ENCODE measurements at places on chromosomes 7 and 10. TPM values are rescaled to one million over a fixed set of nuclear protein-coding genes. Genes with fewer than 3 reads are reported as not detected.

GRCh38 chr10:50605269-50605950, 18.3 kb downstream of the SGMS1 start:
- DNase-seq: no peak
- H3K4me1 ChIP-seq: peaks cover 30% of the 10 kb centered on the region
- no peaks in the 10 kb centered on the region for H3K27me3 ChIP-seq
- H3K4me3 ChIP-seq: no peak overlapping the region

GRCh38 chr7:102814025-102814471, 65.2 kb downstream of the FAM185A start:
- H3K36me3 ChIP-seq: peaks cover 5% of the 10 kb centered on the region
- no peaks in the 10 kb centered on the region for H3K27me3 ChIP-seq
- no peak for DNase-seq
- no peak overlapping the region for H3K27ac ChIP-seq
- no peak overlapping the region for H3K4me3 ChIP-seq
- peaks cover 8% of the 10 kb centered on the region for H3K4me1 ChIP-seq

DNA sequence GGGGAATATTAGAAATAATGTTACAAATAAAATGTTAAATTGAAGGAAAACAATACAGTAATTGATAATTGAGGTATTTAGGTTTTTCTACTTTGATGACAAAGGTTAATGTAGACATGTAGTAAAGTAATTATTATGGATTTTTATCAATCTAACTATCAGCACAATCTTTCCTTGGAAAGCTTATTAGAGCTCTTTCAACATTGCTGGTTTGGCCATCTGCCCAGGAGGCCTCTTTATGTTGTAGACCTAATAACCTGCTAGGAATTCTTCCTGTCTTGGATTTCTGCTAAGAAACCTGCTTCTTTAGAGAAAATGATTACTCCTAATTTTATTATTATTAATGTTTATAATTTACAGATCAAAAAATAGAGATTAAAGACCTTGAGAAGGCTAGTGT, 78.9 kb downstream of the CHRM2 start:
- no peaks in the 10 kb centered on the region for H3K4me1 ChIP-seq
- DNase-seq: no peak
- no peaks in the 10 kb centered on the region for H3K36me3 ChIP-seq
- no peaks in the 10 kb centered on the region for H3K27me3 ChIP-seq
- H3K27ac ChIP-seq: no peak overlapping the region

DNA sequence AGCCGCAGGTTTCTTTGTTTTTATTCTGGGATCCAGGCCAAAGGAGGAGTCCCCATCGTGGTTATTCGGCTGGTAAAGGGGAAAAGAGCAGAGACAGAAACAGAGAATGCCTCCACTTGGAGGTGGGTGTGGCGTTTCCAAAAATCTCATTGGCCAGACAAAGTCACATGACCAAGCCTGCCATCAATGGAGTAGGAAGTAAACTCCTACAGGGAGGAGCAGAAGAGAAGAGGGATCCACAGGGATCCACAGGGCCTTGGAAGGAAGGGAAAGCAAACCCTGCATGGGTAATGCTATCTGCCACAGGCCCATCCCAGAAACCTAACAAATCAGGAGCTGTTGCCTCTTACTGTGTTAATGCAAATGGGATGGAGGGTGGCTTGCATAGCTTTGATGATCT, 425.7 kb upstream of the GALNT17 start:
- no peak overlapping the region for H3K4me3 ChIP-seq
- H3K4me1 ChIP-seq: no peaks in the 10 kb centered on the region
- DNase-seq: no peak
- H3K27me3 ChIP-seq: no peaks in the 10 kb centered on the region
- no peaks in the 10 kb centered on the region for H3K36me3 ChIP-seq

RPEL1 gene
- total RNA-seq: not detected

DNA sequence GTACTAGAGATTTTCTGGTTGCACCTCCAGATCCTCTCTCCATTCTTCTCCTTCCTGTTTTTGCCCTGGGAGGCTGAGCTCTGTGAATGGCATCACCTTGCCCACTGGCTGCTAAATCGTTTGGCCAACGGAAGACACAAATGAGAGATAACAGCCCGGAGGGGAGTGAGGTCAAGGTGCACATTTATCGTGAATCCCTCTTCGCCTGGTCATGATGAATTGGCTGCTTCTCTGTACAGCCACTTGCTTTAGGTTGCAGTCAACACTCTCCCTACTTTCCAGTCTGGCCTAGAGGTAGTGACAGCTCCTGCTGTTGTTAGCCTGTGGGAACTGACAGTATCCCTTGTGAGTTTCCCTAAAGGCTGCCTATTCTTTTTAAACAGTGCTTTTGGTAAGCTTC, 85.4 kb upstream of the CHCHD3 start:
- no peak for DNase-seq
- H3K4me1 ChIP-seq: no peaks in the 10 kb centered on the region

- peaks cover 26% of the 10 kb centered on the region for H3K4me1 ChIP-seq
- H3K36me3 ChIP-seq: no peaks in the 10 kb centered on the region
- peaks cover 3% of the 10 kb centered on the region for H3K27me3 ChIP-seq
- peak overlapping the region; percentile 22 for H3K27ac ChIP-seq
These were observed 5.1 kb downstream of the PRXL2A start for GRCh38 chr10:80413271-80413996.

DNA sequence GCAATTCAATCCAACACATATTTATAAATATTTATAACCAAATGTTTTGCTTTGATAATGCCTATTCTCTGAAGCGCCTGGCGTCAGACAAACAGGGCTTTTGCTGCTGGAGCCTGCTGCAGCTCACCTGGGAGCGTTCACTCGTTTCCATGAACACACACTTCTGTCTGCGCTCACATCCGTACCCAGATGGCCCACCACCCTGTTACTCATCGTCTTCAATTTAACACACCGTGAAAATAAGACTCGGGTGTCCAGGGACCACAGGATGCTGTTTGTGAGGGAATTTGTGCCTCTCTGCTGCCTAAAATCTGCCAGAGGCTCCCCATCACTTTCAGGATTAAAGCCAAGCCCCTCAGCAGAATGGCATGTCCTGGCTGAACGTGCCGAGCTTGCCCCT, 74.1 kb downstream of the SLIT1 start:
- peaks cover 22% of the 10 kb centered on the region for H3K27me3 ChIP-seq
- H3K27ac ChIP-seq: no peak overlapping the region
- no peaks in the 10 kb centered on the region for H3K4me1 ChIP-seq
- H3K36me3 ChIP-seq: no peaks in the 10 kb centered on the region
- no peak for DNase-seq

- no peaks in the 10 kb centered on the region for H3K4me1 ChIP-seq
- peaks cover 8% of the 10 kb centered on the region for H3K27me3 ChIP-seq
- no peak overlapping the region for H3K4me3 ChIP-seq
- H3K36me3 ChIP-seq: no peaks in the 10 kb centered on the region
- no peak for DNase-seq
- H3K27ac ChIP-seq: no peak overlapping the region
These were observed 9.5 kb downstream of the INHBA start for GRCh38 chr7:41693150-41693997.

SEMA3E gene
- total RNA-seq: not detected

CLDN15 gene
- 20.7 TPM for total RNA-seq

PRF1 gene
- 76.5 TPM for total RNA-seq

CRTAC1 gene
- total RNA-seq: not detected

DNA sequence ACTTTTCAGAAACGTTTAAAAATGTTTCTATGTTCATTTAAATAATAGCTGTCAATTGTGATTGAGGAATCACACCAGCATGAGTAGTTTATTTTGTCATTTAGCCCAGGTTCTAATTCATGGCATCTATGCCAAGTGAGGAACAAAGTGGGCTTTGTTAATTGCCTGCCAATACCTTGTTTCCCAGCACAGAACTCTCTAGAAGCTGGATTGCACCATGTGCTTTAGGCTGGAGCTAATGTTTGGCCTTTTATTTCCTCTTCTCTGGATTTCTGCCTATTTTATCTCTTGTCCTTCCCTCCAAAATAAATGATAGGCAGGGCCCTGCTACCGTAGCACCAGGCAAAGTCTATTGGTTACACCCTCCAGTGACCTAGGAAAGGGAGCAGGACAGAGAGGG, 109.9 kb upstream of the ITGB1 start:
- H3K4me1 ChIP-seq: no peaks in the 10 kb centered on the region
- no peak overlapping the region for H3K27ac ChIP-seq
- H3K4me3 ChIP-seq: no peak overlapping the region
- no peak for DNase-seq
- peaks cover 5% of the 10 kb centered on the region for H3K27me3 ChIP-seq

SPAM1 gene
- not detected for total RNA-seq

DNA sequence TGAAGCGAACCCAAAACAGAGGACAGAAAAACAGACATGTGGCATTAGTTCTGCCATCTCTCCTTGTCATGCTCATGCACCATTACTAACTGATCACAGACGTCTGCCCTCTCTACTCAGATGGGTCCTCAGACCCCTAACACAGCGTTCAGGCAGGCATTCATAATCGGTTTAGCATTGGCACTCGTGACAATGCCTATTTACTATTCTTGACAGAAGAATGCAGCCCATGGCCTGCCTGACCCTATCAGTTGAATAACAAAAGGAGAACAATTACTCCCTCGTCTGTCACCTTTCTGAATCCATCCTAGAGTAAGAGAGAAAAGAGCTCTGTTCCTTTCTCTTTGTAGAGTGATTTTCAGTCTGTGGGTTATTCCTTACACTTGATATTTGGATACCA, 194.6 kb upstream of the PHYHIPL start:
- no peak for DNase-seq
- H3K27ac ChIP-seq: no peak overlapping the region
- no peaks in the 10 kb centered on the region for H3K36me3 ChIP-seq
- H3K4me1 ChIP-seq: no peaks in the 10 kb centered on the region
- no peak overlapping the region for H3K4me3 ChIP-seq

All from activated CD4-positive, alpha-beta T cell treated with anti-CD3 and anti-CD28 coated beads, Interleukin-2, amount 10 ng/mL, durations not matched to agents 24 days and 14 days (primary cell).